ENCODE measurements at places on chromosomes 5 and 9.
A peak's percentile ranks its signal among the peaks of the same experiment; 100 is the strongest.

DNA sequence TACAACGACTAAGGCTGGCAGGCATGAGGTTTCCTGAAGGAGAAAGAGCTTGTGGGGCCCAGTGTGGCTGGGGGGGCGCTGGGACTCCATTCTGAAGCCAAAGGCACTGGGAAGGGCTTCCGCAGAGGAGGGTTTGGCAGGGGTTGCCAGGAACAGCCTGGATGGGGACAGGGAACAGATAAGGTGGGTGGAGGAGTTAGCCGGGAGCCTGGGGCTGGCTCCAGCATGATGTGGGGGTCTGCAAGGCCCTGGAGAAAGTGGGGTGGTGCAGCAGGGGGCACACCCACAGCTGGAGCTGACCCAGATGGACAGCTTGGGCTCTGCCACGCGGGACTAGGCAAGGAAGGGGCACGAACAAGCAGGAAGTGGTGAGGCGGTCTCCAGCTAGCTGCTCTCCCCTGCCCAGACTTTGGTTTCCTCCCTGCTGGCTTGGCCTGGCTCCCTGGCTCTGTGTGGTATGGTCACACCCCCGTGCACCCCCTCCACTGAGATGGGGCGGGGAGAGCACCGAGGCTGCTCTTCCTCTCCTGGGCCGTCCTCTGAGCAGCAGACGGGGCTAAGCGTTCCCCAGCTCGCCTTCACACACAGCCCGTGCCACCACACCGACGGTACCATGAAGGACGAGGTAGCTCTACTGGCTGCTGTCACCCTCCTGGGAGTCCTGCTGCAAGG is at the start of gene LTC4S:
TSS of gene LTC4S (plus strand) at position 519 of the 672 bp plus-strand sequence. CDS start at position 614, 95 bp downstream.
- peak; percentile 68 for DNase-seq

- no peak for DNase-seq
Measured at GRCh38 chr5:173453167-173453566, 125.0 kb upstream of the STC2 start.

GRCh38 chr9:38423973-38424843 is at the start of gene IGFBPL1:
IGFBPL1 (minus strand) TSS chr9:38424454; CDS start chr9:38424424, 30 bp downstream.
- DNase-seq = peak; percentile 67

GRCh38 chr9:12667892-12668291 is 25.3 kb upstream of the TYRP1 start:
- no peak for DNase-seq

DNA sequence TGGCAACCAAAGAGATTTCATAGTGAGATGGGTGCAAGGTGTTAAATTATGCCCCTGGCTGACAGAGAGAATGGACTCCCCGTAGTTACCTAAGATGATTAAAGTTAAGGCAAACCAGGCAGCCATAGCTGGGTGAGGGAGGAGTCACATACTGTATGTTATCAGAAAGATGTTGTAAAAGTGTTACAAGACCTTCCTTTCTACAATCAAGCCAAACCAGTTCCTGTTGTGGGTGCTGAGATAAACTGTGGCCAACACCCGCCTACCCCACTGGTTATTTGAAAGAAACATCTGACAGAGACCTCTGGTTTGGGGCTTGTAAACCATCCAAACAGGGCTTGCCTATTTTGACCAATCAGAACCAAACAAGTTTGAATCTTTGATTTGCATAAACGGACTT is 684.7 kb upstream of the NUDT12 start:
- no peak for DNase-seq
